ENCODE measurements at places on chromosomes 1 and 21.

DNA sequence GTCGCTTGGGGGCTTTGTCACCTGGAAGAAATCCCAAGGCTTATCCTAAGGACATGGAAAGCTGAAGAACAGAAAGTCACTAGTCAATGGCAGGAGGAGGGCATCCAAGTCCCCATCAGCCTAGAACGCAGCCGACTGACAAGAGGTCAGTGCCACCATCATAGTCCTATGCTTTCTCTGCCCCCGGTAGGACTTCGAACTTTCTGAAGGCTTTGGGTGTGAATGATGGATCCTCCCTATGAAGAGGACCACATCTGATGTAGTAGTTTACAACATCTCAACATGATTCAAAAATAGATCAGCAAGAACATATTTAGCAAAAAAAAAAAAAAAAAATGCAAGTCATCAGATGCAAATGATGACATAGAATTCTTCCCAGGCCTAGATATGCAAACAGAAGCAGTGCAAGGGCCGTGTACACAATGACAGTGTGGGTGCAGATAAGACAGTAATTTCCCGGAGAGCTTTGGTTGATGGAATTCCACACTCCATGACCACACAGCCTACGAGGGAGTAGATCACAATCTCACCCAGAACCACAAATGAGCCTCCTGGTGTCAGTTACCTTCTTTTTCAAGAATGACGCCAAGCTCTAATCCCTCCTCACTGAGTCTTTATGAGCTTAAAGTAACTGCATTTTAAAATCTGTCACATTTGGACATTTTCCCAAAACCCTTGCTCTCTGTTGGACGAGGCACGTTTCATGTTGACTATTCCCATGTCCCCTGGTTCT lies 88.2 kb downstream of the PSMG1 start:
- no peak overlapping the region for H3K27ac ChIP-seq
- no peaks in the 10 kb centered on the region for H3K27me3 ChIP-seq
- H3K4me1 ChIP-seq: peaks cover 20% of the 10 kb centered on the region
- DNase-seq: no peak

DNA sequence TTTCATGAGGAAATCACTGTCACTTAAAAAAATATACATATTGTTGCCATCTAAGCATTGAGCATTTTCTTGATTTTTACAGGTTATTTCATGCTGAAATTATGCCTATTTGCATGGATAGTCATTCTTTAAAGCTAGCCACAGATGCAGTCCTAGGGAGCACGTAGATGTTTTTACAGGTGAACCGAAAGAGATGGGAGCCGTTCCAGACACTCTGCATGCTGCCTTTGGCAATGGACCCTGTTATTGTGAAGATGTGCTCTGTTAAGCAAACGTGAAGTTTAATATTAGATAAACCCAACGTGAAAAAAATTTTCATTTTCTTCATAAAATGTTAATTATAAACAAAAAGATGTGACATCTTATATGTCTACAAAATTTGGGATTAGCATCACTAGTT lies 7.1 kb downstream of the PROX1 start:
- H3K4me3 ChIP-seq: no peak overlapping the region
- H3K4me1 ChIP-seq: no peaks in the 10 kb centered on the region
- H3K36me3 ChIP-seq: no peaks in the 10 kb centered on the region
- H3K27ac ChIP-seq: no peak overlapping the region

DNA sequence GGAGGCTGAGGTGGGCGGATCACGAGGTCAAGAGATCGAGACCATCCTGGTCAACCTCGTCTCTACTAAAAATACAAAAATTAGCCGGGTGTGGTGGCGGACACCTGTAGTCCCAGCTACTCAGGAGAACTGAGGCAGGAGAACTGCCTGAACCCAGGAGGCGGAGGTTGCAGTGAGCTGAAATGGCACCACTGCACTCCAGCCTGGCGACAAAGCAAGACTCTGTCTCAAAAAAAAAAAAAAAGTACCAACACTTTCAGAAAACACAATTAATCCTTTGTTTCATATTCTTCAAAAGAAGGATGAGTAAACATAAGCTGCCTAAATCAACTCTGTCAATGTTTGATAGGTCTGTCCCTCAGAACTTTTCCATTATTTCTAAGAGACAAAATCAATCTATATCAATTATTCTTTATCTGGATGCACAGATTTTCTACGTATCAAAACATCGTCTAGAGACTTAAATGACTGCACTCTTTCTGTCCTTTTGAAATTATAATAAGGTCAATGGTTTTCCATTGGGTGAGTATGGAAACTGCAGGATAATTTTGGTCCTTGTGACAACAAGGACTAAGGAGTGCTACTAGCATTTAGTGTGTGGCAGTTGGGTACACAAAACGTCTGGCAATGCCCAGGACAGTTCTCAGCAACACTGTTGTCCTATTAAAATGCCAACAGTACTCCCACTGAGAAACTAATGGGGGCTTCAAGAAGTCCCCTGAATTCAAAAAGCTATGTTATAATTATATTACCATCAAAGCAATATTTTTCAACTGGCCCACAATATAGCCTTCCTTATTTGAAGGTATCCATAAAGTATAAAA lies 40.7 kb downstream of the LPGAT1 start:
- H3K4me3 ChIP-seq: no peak overlapping the region
- no peaks in the 10 kb centered on the region for H3K27me3 ChIP-seq

DNA sequence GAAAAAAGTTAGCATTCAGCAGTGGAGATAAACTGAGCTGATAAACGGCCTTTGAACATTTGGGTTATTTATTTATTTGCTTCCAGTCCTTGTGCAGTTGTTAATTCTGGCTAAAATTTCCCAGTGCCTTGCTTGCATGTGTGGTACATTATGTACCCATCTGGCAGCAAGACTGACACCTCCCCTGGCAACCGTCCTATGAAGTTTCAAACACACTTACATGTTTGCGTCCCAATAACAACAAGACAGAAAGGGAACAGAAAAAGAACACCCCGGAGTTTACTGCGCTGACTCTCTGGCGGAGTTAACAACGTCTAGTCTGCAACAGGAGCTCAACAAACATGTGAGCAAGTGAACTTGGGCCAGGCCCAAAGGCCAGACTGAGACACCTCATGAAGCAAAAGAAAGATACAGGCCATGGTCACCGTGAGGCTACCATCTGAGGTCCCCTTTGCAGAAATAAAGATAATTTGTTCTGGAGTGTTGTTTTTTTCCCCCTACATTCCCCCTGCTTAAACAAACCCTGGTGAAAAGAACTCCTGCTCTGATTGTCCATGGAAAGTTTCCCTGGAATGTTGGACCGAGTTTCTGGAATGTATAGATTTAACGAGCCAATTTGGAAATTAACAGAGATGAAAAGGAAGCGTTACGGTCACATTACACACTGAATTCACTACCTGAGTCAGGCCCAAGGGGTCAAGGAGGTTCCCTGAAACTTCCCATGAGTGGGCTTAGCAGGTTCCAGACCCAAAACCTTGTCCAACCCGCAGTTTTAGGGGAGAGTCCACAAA lies 33.4 kb downstream of the TRABD2B start:
- H3K27me3 ChIP-seq: no peaks in the 10 kb centered on the region
- peak overlapping the region; percentile 49 for H3K27ac ChIP-seq
- no peaks in the 10 kb centered on the region for H3K36me3 ChIP-seq
- H3K4me3 ChIP-seq: no peak overlapping the region

DNA sequence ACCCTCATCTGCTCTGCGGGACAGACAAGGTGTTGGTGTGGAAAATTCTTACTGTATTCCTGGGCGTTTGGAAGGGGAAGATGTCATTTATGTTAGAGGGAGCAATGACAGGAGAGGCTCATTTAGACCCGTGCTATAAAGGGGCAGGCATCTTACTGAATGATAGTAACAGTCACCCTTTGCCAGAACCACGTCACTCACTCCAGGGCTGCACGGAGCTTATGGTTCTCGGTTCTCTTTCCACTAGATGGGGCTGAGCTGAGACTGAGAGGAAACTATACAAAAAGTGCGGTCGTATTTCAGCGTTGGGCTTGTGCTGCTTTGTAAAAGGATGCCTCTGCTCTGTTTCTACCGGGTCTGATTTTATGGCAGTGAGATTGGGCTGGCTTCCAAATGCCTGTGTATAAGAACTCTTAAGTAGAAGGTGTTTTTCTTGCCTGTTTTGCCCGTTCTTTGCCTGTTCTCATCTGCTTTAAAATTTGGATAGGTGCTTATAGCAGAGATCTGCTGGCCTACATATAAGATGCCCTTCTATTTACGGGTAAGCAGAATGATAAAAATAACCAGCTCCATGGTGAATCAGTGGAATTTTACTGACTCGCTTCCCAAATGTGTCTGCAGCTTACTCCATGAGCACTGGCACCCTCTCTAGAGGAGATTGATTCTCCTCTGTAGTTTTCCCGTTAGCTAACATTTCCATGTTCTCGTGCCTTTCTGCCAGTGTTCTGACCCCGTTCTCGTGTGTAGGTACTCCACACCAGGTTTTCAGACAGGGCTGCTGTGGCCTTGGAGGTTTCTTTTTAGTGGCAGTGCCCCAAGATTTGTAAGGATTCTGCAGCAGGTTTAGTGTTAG lies 55.9 kb downstream of the MRPS6 start:
- H3K27ac ChIP-seq: peak overlapping the region; percentile 83
- H3K36me3 ChIP-seq: peaks cover 16% of the 10 kb centered on the region
- H3K4me3 ChIP-seq: peak overlapping the region; percentile 32
- H3K4me1 ChIP-seq: peaks cover 86% of the 10 kb centered on the region
